ENCODE measurements at places on chromosomes 11 and 22.

- DNase-seq: no peak
These were observed 3.7 kb upstream of the SPON1 start for GRCh38 chr11:13958641-13959400.

GRCh38 chr11:113372309-113372708 lies 15.3 kb upstream of the ANKK1 start:
- DNase-seq: no peak

DNA sequence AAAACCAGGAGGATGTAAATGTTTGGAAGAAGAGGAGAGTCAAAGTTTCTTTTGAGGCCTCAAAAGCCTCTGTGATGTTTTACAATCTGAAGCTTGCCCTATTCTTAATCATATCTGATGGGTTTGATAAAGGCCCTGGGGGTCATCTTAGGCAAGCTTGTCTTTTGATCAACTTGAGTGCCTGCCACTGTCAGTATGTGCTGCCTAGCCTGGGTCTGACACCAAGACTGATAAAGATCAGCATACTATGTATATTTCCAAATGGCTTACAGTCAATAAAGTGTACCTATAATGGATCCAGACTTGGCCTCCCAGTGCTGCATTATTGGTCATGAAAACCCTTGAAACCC lies 12.7 kb downstream of the EHF start:
- no peak for DNase-seq

DNA sequence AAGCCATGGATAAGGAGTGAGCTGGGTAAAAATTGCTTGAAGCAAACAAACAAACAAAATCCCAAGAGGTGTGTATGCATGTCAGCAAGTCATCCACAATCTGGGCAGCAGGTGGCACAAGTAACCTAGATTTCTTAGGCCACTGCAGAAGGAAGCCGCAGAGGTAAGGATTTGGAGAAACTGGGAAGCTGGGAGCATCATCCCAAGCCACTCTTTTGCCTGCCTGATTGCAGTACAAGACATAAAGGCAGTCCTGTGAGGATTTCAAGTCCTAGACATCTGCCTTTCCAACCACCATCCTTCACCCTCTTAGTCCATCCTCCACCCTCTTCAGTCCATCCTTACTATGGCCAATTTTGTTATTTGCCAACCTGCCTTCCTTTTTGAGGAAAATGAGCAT lies 67.2 kb upstream of the BMAL1 start:
- peak; percentile 37 for DNase-seq

- DNase-seq: no peak
These were observed 37.3 kb downstream of the C11orf96 start for GRCh38 chr11:43979571-43980219.

GRCh38 chr11:69949327-69949726 lies 128.8 kb upstream of the ANO1 start:
- DNase-seq: no peak

- no peak for DNase-seq
These were observed 97.1 kb upstream of the NAV2 start for GRCh38 chr11:19615341-19616183.

GRCh38 chr11:68684385-68685356 lies at the start of gene GAL:
TSS of gene GAL (plus strand) at chr11:68684544. CDS start at chr11:68684924, 380 bp downstream.
- no peak for DNase-seq

- no peak for DNase-seq
These were observed 38.5 kb downstream of the GAB2 start for GRCh38 chr11:78379039-78379670.

DNA sequence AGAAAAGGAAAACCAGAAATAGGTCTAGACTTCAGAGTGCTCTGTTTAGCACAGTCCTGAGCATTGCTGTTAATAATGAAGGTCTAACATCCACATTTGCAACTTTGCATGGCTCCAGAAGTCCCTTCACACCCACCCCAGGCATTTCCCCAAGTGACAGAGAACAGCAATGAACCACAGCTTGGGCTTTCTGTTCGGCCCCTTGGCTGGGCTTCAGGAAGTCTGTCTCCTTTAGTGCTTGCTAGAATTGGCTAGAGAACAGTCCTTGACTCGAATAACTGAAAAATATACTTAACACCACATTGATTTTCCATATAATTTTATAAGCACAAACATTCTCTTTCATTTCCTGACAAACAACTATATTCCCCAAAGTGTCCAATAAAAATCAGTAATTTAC lies 29.3 kb upstream of the TENM4 start:
- DNase-seq: no peak

DNA sequence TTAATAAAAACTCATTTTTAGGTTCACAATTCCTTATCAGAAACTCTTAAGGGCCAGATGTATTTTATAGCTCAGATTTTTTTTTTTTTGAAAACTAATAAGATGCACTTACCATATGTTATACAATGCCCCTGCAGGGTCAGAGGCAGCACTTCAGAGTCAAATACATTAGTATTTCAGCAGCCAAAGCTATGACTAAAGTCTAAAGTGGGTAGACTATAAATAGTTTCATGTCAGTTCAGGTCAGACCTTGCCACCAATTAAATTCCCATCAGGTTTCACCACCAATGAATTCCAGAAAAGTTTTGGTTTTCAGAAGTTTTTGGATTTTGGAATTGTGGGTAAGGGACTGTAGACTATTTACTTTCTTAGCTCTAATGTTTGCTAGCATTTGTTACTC lies 75.9 kb downstream of the FAM83F start:
- no peak for DNase-seq

DNA sequence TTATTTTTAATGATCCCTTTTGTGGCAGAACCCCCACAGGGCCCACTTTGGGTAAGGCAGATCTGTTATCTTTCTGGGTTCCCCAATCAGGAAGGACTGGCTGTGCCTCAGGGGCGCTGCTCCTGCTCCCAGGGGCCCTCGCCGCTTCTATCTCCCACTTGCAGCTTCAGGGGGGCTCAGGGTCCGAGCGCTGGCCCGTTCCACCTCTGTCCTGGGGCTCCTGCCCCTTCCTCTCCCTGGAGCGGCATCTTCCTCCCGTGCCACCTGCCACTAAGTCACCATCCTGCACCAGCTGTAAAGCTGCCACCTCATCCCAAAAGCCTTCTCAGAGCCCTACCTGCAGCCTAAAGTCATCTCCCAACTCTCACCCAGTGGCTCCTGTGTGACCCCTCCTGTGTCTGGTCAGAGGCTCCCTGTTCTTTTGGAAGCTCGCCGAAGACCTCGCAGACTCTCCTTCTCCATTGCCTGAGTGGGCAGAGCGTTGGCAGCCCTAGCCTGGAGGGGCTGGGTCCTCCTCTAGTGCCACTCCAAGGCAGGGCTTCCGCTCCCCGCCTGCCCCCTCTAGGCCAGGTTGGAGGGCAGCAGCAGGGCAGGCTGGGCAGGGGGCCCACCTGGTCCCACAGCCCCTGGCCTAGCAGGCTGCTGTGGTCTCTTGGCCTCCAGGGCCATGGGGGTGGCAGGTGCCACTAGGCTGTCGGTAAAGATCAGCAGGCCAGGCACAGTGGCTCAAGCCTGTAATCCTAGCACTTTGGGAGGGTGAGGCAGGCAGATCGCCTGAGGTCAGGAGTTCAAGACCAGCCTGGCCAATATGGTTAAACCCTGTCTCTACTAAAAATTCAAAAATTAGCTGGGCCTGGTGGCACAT lies 106.7 kb downstream of the MORC2 start:
- DNase-seq: no peak

- DNase-seq: no peak
These were observed 28.4 kb downstream of the CCDC90B start for GRCh38 chr11:83257761-83258168.

DNA sequence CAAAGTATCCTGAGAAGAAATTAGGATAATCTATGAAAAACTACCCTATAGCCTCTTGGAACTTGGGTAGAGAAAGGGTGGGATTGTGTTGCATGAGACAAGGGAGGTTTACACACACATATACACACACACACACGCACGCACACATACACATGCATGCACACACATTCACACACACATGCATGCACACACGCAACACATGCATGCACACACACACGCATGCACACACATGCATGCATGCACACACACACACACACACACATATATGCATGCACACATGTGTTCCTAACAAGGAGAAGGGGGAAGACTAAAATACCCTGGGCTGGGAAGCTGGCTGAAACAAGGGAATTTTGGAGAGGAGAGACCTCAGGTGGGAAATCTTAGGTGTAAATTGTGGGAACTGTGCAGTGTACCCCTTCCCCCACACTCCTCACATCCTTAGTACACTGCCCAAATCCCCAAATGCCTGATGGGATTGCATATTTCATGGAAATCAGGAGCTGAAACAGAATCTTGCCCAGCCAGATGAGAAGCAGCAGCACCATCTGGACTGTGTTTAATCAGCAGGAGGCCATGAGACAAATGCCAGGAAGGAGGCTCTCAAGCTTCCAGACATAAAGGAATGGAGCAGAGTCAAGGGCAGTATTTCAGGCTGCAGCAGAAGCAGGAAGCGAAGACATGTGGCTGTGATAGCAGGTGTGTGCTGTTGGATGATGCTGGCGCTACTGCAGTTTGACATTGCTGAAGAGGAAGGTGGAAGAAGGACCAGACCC lies 14.6 kb upstream of the POLD3 start:
- no peak for DNase-seq

DNA sequence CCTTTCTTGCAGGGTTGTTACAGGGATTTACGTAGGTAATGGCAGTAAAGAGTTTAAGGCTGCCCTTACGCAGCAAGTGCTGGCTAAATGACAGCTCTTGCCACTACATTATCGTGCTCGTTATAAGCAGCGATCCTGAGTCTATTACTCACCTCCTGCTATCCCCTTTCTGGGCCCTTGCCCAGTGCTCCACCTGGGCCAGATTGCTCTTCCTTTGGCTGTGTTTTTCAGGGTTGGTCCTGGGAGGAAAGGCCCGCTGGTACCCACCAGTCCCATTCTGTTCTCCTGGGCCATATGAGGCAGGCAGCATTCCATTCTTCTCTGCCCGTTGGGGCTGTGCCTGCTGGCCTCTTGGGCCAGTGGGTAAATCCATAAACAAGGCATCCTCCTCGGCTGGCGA lies 87.5 kb downstream of the C11orf58 start:
- no peak for DNase-seq

GRCh38 chr11:36465449-36466163 lies 44.5 kb downstream of the TRAF6 start:
- no peak for DNase-seq

- DNase-seq: no peak
These were observed 22.2 kb downstream of the OR56B4 start for GRCh38 chr11:6129635-6130034.

DNA sequence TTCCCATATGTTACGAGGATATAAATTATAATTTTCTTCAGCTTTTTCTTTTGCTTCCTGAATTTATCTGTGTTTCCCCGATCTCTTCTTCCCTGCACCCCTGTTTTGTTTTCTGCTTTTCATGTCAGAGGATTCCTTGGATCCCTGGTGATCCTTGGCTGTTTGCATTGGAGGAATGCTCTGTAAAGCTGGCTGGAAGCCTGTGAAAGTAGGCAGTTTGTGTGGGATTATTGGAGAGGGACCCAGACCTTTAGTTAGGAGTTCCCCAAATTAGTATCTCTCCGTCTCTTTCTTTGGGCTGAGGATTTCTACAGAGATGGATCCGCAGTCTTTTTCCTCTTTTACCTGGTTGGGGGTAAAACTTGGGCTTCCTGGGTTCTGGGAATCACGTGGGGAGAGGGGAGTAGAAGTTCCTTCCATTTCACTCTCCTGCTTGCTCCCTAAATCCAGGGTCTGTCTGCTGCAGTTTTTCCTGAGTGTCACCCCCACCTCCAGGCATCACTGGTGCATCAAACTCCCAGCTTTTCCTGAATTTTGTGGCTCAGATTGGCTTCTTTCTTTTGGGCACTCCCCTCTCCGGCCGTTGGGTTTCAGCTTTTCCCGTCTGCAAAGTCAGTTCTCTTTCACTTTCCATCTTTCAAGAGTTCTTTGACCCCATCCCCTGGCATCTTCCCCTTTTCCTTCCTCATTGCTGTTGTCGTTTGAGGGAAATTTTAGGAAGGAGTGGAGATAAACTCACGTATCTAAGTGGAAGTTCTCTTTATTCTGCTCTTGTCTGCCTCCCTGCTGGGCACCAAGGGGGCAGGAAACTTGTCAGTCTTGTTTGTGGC lies 79.1 kb upstream of the ALX4 start:
- DNase-seq: no peak

DNA sequence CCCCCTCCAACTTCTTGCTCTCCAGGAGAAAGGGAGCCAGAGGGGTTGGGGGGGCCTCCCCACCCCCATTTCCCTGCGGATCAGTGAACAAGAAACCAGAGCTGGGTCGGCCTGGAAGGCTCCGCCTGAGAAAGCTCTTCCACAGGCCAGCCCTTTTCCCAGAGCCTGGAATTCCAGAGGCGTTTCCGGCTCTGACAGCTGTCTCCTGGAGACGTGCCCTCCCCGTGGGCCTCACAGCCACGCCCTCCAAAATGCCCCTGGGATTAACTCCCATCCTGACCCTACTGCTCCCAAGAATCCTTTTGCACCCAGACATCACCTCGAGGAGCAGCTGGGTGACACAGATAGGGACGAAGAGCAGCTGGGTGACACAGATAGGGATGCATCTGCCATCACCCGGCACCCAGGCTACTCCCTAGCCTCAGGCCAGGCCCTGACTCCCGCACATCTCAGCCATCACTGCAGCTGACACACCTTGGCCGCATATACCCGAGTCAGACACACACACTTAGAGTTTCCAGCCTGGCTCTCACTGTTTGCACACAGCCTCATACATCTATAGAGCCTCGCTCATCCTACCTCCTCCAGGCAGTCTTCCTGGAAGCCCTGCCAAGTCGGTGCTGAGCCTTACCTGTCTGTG lies 7.6 kb upstream of the CDC42EP1 start:
- DNase-seq: no peak

DNA sequence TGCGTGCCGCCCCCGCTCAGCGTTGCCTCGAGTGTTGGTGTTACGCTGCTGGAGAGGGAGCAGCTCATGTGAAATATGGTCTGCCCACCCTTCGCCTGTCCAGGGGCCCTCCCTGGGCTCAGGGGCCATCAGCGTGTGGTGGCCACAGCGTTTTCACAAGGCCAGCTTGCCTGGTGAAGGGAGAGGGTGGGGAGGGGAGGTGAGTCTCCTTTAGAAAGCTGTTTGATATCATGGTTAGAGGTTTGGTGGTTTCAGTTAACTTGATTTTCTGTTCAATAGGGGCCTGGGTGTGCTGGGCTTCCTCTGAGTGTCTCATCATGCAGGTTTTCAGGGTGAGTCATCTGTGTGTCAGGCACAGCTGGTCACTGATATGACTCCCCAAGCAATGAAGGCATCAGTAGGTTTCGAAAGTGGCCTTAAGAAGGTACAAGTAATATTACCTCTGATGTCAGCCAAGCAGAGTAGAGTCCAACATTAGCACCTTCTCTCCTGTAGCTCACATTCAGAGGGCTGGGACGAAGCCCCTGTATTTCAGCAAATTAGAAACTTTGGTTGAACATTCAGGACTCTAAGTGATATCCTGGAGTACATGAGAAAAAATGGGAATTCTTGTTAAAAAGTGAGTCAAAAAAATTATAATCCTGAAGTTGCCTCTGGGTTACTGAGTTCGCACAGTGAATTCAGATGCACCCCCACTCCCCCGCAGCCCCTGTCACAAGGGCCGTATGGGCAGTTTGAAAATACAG lies 172.5 kb downstream of the TBC1D22A start:
- no peak for DNase-seq

DNA sequence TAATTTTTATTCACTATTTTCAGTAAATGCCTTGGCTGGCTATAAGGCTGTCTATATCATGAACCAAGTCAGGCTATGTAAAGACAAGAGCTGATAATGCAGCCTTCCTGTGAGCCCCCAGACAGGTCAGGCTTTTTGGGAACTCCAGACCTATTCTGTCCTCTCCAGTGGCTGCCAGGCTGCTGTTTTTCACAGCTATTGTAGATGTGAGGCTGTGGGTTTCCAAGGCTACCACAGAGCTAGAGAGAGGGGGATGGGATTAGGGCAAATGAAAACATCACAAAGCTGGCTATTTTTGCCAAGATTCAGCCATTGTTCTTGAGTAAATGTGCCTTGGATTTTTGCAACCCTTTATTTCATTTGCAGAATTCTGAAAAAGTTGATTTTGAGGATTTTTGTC lies 55.7 kb upstream of the SORL1-AS1 start:
- DNase-seq: no peak
